ENCODE measurements at places on chromosomes 3 and 15.

DNA sequence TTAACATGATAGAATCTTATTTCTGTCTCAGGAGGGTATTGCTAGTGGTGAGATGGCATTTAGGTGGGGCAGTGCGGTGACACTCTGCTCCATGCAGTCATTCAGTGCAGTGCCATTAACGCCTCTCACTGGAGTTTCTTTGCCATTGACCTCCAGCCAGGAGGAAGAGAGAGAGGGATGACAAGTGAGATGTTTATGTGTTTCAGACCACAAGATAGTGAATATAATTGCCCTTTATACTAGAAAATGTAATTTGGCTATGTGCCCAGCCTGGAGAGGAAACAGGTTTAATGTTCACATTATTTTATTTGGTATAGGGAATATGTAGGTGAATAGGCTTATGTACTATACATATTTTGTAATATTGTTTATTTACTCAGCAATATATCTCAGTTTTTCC lies 84.5 kb downstream of the ZIC1 start:
- no peak for DNase-seq

- DNase-seq = no peak
Measured at GRCh38 chr3:96677156-96677555, 137.2 kb upstream of the EPHA6 start.

DNA sequence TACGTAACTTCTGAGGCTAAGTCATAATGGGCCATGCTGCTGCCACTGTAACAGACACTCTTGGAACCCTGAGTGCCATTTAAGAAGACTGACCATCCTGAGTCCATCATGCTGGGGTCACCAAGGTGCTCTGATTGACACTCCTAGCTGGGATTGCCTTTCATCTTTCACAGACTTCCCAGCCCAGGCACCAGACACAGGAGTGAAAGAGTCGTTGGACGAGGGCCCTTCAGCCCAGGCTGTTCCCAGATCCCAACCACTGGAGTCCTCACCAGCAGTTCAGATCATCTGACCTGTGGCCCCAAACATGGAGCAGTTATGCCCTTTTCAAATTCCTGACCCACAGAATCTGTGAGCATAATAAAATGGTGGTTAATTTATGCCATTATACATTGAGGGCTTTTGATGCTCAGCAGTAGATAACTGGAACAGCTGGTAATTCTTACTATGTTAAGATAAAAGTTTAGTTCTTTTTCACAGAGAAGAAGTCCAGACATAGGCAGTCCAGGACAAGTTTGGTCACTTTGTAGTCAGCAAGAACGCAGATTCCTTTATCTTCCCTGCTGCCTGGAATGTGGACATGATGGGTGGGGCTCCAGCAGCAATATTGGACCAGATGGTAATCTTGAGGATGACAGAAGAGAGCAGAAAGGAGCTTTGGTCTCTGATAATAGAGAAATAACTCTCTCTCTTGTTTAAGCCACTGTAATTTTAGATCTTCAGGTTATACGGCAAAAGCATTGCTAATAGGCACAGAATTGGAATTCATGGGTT lies 7.3 kb upstream of the EHD4 start:
- no peak for DNase-seq

DNA sequence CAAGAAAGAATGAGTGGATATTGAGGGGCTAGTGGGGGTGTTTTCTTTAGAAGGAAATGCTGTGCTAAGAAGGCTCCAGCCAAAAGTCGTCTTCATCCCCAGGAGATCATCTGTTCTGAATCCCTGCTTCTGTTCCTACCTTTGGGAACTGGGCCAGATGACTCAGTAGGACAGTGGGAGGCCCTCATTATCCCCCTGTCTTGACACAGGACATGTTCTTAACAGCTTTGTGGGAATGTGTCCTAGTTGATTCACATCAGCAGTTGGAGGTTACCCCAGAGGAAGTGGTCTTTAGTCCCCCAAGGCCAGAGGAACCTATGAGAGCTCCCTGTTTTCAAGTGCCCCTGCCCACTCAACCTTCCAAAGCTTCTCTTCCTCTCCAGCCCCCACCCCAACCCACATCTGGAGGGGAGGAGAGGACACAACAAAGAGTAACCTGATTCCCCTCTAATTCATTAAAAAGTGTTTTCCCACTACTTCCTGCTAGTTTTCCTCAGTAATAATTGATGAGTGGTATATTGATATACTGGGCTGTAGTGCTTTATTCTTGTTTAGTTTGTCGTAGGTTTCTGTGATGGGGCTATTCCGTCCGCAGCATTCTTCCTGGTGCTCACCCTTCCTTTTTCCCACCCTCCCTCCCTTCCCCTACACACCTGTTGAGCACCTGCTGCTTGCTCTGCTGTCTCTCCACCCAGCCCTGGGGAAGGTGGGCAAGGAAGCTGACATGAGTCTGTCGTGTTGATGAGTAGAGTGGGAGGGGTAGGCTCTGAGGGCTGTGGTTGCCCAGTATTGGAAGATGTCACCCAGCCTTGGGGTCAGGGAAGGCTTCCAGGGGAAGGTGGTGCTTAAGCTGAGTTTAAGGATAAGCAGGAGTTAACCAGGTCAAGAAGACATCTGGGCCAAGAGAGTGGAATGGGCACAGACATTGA lies 9.3 kb downstream of the PXYLP1 start:
- no peak for DNase-seq

- no peak for DNase-seq
Measured at GRCh38 chr3:17192995-17193394, 308.2 kb downstream of the PLCL2 start.
